ENCODE measurements at places on chromosomes 2 and 18. TPM values are rescaled to one million over a fixed set of nuclear protein-coding genes. Genes with fewer than 3 reads are reported as not detected.

CYP27C1 gene
- 3.3 TPM for total RNA-seq

CBLN2 gene
- total RNA-seq = 0.05 TPM

PLEKHH2 gene
- 0.75 TPM for total RNA-seq

CDH19 gene
- total RNA-seq = 2.3 TPM

IL36G gene
- total RNA-seq = 0.10 TPM

STK11IP gene
- 17.7 TPM for total RNA-seq

GPR75 gene
- 2.6 TPM for total RNA-seq

GALNT14 gene
- 52.7 TPM for total RNA-seq

DSC3 gene
- 1.8 TPM for total RNA-seq

NTSR2 gene
- total RNA-seq = not detected

NT5DC4 gene
- not detected for total RNA-seq

DPP10 gene
- not detected for total RNA-seq

TMEM247 gene
- total RNA-seq = not detected

ANKRD62 gene
- not detected for total RNA-seq

GKN1 gene
- 0.73 TPM for total RNA-seq

ALMS1 gene
- 12.8 TPM for total RNA-seq

LYG2 gene
- not detected for total RNA-seq

SCYGR6 gene
- not detected for total RNA-seq

SLC9A2 gene
- total RNA-seq = 3.2 TPM

AFF3 gene
- total RNA-seq = not detected

CIB4 gene
- not detected for total RNA-seq

TWIST2 gene
- total RNA-seq = 18.6 TPM

CCDC178 gene
- not detected for total RNA-seq

PCARE gene
- not detected for total RNA-seq

RASGRP3 gene
- 1.5 TPM for total RNA-seq

HOXD12 gene
- total RNA-seq = not detected

RMDN2 gene
- 4.2 TPM for total RNA-seq

TOGARAM2 gene
- 0.08 TPM for total RNA-seq

NETO1 gene
- not detected for total RNA-seq

CPO gene
- not detected for total RNA-seq

IL36B gene
- 0.13 TPM for total RNA-seq

CYP27A1 gene
- total RNA-seq = 0.14 TPM

SIGLEC15 gene
- 0.09 TPM for total RNA-seq

TBC1D8 gene
- 26.2 TPM for total RNA-seq

RDH14 gene
- total RNA-seq = 40.5 TPM

SLC30A3 gene
- 3.4 TPM for total RNA-seq

NCKAP5 gene
- 1.3 TPM for total RNA-seq

CD207 gene
- not detected for total RNA-seq

DNAJC5G gene
- total RNA-seq = not detected

DYSF gene
- total RNA-seq = 0.81 TPM

ZFAND2B gene
- 23.2 TPM for total RNA-seq

MAL gene
- total RNA-seq = not detected

SERPINB11 gene
- not detected for total RNA-seq

FBXO15 gene
- 1.3 TPM for total RNA-seq

LAMA3 gene
- 39.0 TPM for total RNA-seq

CFAP65 gene
- 0.14 TPM for total RNA-seq
